ENCODE measurements at places on chromosomes 5 and 9. TPM values are rescaled to one million over a fixed set of nuclear protein-coding genes. Genes with fewer than 3 reads are reported as not detected.

GRCh38 chr9:94639999-94640376 is 670 bp upstream of the FBP1 start:
- DNase-seq, result no peak

GRCh38 chr5:6408627-6409446 is 30.5 kb upstream of the MED10 start:
- DNase-seq, result no peak

- DNase-seq, result peak; percentile 49
Observed at GRCh38 chr9:114677418-114677817, 4.6 kb downstream of the TEX48 start.

Gene ADAMTSL2
- 4.7 TPM for polyA plus RNA-seq

Gene CCL27
- polyA plus RNA-seq, result 0.51 TPM

All from forelimb muscle (tissue), 1 donor.